ENCODE measurements at places on chromosomes 6 and 20. TPM values are rescaled to one million over a fixed set of nuclear protein-coding genes. Genes with fewer than 3 reads are reported as not detected.

The NMBR gene
- polyA plus RNA-seq, result 0.20 TPM

The ESR1 gene
- 1.6 TPM for polyA plus RNA-seq

The DNMT3B gene
- polyA plus RNA-seq, result 3.7 TPM

The NHLRC1 gene
- polyA plus RNA-seq, result 1.4 TPM

The CRISP1 gene
- not detected for polyA plus RNA-seq

The HLA-E gene
- polyA plus RNA-seq, result 89.5 TPM

- DNase-seq, result no peak
Observed at GRCh38 chr6:39342692-39343395, 20.3 kb upstream of the KCNK16 start.

GRCh38 chr20:18090044-18090443 lies 32.3 kb upstream of the OVOL2 start:
- no peak for DNase-seq

DNA sequence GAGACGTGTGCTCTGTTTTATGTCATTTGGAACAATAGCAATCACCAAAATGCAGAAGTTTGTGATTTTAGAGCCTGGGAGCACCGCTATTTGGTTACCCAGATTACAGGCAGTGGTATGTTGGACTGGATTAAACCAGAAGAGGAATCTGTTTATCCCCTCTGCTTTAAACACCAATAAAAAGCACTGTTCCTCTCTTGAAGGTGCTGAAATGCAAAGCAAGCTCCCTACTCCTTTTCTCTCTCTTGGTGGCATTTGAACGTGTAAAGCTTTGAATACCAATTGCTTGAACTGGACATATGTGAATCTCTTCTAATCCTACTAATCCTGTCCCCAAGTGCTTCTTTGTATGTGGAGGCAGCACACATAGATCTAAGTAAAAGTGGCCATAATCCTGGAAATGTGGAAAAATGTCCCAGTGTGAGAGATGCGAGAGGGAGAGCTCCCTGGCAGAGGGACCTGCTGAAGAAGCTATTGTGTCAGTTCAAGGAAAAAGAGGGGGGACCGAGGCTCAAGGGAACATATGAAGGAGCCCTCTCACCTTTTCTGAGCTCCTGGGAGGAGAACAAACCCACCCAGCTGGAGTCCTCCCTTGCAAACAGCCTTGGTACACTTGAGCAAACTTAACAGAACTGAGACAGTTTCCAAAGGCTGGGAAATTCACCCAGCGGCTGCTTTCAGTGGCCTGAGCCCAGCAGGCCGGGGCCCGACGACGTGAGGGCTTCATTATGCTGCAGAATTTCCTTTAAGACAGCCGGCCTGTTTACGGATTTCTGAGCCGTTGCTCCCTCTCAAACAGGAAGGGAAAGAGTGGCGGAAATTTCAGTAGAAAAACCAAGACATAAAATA lies 18.8 kb upstream of the OLIG3 start:
- DNase-seq, result no peak

- DNase-seq, result no peak
Observed at GRCh38 chr20:59836767-59837166, 96.7 kb downstream of the SYCP2 start.

DNA sequence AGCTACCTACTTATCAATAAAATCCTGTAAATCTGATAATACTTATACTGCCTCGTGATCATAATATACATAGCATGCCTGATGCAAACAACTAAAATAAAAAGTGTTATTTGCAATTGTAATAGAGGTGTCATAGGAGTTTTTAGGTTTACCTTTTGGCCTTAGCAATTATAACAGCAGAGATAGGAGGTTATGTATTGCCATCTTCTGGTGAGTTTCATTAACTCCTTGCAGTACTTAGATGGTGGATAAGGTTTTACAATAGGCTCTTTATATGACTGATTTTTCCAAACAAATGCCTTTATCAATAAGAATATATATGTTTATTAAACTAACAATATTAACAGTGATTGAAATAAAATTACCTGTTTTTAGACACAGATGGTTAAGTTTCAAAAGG lies 27.8 kb upstream of the MYCT1 start:
- peak; percentile 40 for DNase-seq

Measured in muscle of back (tissue), 13 donors.